KG1 (cell line): ENCODE measurements at places on chromosomes 6 and 20.

DNA sequence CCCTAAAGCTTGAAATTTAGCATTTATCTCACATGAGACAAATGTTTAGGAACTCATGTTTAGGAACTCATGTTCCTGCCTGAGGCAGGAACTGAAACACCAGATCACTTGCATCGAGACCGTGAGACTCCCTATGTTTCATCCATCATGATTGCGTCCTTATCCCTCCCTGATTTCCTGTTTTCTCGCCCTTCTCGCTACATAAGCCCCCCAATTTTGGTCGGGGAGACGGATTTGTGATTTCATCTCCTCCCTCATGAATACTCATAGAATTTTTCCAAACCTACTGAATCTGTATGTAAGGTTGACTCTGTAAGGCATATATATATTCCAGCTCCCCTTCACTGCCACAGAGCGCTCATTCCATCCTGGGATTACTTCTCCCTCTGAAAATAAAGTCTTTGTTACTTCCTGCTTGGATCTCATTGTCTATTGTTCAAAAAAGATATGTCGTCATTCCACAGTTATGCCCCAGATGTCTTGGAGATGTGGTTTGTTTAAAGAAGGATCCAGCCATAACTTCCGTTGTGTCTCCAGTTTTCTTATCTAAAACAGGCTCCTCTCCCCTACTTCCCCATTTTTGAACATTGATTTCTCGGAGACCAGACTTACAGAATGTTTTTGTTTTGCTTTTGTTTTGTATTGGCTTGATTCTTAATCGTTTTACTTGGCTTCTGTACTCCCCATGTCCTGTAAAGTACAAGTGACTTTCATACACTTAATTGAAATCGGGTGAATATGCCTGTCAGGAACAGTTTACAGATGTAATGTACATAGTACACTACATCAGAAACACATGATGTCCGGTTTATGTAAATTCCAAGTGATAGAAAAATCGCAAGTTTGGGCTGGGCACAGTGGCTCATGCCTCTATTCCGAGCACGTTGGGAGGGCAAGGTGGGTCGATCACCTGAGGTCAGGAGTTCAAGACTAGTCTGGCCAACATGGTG lies 118.7 kb downstream of the HFE start:
- no peak for DNase-seq

DNA sequence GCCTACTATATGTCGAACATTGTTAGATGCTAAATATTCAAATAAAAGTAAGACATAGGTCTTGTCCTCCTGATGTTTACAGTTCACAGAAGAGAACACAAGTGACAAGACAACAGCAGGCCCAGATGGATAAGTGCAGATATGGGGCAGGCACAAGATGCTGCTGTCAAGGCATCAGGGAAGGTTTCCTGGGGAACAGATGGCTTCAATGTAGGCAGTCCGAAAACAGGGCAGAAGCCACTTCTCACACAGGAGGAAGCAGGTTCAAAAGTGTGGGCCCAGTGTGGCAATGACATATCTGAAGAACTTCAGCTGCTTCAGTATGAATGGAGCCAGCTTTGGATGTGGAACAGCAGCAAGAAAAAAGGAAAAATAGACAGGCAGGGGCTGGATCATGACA lies 32.5 kb downstream of the HLA-DPB1 start:
- DNase-seq = no peak

DNA sequence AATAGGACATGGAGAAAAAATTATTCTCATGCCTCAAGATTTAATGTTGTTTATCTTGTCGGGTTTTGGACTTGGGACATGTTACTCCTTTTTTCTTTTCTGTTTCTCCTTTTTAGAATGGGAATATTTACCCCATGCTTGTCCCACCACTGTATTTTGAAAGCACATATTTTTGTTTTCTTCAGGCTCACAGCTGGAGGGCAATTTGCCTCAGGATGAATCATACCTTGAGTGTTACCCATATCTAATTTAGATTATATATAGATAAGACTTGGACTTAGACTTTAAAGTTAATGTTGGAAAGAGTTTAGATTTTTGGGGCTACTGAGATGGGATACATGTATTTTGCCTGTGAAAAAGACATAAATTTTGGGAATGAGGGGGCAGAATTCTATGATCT lies 541.6 kb upstream of the MAN1A1 start:
- DNase-seq = no peak

DNA sequence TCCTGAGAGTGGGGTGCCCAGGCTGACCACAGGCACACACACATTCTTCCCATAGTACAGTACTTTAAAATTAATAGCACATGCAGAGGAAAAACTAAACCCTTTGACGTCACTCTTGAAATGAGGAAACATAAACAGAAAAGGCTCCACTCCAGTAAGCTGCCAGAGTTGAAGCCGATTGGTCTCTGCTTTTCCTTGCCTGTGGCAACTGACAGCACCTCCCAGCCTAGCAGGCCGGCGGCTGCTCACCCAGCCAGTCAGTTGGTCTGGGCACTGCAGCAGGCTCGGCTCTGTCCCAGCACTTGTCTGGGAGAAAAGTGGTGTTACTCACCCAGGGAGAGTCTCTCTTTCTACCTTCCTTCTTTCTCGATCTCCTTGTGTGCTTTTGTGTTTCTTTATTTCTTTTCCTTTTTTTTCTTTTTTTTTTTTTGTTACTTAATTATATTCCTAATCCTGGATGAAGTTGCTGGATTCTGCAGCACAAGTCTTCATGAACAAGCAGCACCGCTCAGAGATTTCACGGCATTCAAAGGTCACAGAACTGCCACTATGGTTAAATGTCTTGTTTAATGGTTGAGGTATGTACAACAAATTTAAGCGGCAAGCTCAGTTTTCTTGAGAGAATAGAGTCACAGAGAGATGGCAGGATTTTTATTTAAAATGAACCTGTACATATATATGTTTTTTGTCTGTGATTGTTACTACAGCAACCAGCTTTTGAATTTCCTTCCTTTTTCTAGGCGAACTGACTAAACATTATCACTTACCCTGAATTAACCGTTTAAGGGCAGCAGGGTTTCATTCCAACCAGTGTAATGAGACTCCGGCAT lies at the start of gene PDE7B:
Gene PDE7B (plus strand): TSS at position 260 of the 830 bp plus-strand sequence.
- peak; percentile 13 for DNase-seq

DNA sequence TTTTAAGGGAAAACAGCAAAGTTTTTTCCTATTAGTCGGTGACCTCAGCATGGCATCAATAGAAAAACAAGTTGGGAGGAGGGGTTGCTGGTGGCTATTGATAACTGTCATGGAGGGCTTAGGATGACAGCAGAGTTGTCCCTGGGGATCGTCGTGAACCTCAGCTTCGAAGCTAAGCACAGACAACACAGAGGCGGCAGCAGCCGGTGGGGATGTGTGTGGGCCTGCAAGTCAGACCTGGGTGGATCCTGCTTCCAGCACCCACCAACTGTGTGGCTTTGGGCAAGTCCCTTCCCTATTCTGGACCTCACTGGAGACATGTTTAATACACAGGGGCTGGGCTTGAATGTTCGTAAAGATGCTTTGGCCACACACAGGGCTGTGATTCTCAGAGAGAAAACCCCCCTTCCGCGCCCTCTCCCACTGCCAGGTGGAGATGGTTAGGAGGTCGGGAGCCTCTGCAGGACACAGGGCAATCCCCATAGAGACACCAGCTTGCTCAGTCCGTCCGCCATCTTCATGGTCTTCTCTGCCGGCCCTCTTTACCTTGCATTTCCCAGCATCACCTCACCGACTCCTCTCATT lies 83.1 kb upstream of the TOX2 start:
- DNase-seq = no peak

- DNase-seq = no peak
Observed at GRCh38 chr20:50886184-50886790, 45.0 kb downstream of the ADNP start.

DNA sequence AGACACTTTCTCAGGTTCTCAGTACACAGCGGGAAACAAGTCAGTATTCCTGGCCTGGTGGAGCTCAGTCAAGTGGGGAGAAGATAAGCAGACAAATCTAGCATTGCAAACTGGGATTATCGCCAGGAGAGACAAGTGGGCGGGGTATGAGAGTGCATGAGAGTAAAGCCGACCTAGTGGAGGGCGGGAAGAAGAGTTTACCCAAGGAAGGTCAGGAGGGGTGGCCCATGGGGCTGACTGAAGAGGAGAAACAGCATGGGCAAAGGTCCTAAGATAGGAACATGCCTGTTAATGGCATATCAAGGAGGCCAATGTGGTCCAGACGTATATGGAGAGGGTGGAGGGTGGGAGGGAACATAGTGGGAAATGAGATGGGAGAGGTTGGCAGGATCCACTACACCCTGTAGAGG lies 12.4 kb upstream of the CSNK2A1 start:
- DNase-seq = no peak

DNA sequence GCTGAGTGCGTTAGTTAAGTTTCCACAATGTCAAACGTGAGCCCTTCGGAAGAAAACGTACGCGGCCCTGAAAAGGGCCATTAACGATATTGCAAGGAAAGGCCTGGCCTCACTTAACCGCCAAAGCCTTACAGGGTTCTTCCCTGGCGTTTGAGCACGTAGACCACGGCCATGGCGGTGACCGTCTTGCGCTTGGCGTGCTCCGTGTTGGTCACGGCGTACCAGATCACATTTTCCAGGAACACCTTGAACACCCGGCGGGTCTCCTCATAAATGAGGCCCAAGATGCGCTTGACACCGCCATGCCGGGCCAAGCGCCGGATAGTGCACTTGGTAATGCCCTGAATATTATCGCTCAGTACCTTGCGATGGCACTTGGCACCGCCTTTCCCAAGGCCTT lies 118.4 kb upstream of the BTN3A2 start:
- DNase-seq = no peak

DNA sequence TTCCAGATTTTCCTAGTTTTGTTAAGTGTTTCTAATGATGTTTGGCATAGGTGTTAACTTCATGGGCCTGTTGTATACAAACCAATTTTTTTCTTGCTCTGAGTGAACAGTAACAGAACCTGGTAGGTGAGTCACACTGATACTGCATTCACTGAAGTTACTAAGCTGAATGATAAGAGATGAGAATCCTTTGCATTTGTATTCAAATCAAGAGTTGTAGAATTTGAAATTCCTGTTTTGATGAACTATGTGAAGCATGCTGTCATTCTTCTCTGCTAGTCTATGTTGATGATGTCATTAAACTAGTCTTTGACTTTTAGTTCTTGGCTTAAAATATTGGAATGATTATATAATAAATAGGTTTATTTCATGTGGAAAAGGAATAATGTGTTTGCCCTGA lies 37.9 kb downstream of the PTPRA start:
- DNase-seq = no peak

- no peak for DNase-seq
Observed at GRCh38 chr20:54123587-54124180, 50.1 kb downstream of the CYP24A1 start.

DNA sequence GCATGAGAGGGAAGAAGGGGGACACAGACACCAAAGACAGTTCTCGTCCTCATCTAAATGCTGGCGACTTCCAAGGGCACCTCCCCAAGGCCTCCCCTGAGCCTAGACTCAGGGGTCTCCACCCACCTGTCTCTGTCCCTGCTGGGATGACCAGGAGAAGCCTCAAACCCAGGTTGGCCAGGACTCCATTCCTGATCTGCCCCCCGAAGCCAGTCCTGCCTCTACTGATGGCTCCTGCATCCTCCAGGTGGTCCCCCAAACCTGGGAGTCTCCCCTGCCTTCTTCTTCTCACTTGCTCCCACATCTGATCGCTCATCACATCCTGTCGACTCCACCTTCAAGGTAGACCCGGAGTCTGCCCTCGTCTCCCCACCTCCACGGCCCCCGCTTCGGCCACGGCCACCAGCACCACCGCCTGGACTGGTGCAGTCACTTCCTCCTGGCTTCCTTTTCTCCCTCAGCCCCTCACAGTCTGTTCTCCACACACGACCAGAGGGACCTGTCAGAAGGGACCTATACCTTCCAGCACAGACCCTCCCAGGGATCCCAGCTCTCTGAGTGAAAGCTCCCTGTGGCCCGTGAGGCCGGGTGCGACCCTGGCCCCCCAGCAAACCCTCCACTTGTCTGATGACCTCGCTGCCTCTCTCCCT lies 92.1 kb downstream of the CEBPB start:
- no peak for DNase-seq

GRCh38 chr20:4412216-4412615 lies 309.5 kb upstream of the PRND start:
- DNase-seq = no peak

GRCh38 chr6:81265106-81265505 lies 487.4 kb downstream of the TENT5A start:
- no peak for DNase-seq

DNA sequence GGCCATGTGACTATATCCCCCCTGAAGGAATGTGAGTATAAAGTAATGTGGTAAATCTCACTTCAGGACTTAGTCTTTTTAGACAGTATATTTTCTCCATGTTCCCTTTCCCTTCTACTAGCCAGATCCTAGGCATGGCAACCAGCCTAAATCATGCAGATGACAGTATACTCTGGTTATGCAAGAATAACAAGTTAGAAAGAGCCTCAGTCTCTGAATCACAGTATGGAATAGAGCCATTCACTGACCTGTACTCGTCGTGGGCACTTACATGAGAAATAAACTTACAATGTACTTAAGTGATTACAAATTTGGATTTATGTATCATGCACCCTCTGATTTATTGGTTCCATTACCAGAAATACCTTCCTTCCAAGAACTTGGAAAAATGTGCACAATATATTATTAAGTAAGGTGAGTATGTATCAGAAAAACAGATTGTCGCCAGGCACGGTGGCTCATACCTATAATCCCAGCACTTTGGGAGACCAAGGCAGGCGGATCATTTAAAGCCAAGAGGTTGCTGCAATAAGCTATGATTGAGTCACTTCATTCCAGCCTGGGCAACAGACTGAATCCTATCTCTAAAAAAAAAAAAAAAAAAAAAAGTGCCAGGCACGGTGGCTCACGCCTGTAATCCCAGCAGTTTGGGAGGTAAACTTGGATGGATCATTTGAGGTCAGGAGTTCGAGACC lies 25.1 kb upstream of the FAM8A1 start:
- DNase-seq = no peak

DNA sequence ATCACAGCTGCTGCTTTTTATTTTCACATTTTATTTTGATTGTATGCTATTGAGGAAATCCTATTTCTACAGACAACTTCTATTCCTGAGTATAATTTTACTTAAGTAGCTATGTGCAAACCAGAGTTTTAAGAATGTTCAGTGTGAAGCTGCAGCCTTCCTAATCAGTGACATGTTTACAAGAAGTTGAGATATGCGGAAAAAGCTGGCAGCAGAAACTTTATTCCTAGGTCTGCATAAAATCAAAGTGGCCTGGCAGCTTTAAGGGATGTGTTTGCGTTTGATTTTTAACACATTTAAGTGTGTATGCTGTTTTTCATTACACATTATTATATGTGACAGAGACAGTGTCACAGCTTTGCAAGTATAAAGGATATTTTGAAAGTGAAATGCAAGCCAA lies 26.3 kb downstream of the MAPK14 start:
- DNase-seq = no peak
